ENCODE measurements at places on chromosomes 12 and 14.

- no peak for DNase-seq
Measured at GRCh38 chr12:3416159-3416558, 74.8 kb upstream of the PRMT8 start.

DNA sequence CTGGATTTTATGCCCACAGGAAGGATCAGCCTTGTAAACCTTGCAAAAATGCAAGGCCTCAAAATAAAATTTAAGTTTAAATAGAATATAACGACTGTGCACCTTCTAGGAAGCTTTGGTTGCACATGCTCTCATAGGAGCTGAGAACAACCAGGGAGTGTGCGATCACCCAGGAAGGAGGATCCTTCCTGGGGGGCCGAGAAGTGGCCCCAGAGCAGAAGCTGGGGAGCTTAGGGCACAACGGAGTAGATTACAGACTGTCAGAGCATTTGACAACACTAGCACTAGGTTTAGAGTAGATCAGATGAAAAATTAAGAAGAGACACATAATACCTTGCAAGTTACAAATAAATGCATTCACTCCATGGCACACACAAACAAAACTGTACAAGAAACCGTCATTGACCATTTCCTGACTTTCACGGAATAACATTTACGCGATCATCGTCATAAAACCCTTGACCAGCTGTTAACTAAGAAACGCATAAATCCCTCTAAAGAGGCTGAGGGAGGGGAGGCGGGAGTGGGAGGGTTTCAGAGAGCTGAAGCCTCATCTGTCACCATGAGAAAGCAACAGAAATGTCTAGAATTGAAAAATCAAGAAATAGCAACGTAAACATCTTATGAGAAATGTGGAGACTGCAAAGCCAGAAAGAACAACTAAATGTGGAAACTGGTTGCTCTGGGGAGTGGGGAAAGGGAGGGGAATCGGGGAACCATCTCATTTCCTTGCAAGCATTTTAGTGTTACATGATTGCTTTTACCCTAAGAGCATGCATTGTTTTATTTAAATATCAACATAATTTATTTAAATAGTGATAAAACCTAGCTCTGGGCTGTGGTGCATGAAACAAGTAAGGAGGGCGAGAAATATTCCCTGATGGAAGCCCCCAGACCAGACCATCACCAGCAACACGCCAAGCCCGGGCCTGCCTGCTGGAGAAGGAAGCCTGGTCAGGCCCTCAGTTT lies 13.1 kb upstream of the CCDC85C start:
- DNase-seq: no peak

- no peak for DNase-seq
Measured at GRCh38 chr12:51863363-51863932, 14.9 kb upstream of the FIGNL2 start.

GRCh38 chr14:68074765-68075381 lies 255.3 kb downstream of the RAD51B start:
- DNase-seq: no peak

DNA sequence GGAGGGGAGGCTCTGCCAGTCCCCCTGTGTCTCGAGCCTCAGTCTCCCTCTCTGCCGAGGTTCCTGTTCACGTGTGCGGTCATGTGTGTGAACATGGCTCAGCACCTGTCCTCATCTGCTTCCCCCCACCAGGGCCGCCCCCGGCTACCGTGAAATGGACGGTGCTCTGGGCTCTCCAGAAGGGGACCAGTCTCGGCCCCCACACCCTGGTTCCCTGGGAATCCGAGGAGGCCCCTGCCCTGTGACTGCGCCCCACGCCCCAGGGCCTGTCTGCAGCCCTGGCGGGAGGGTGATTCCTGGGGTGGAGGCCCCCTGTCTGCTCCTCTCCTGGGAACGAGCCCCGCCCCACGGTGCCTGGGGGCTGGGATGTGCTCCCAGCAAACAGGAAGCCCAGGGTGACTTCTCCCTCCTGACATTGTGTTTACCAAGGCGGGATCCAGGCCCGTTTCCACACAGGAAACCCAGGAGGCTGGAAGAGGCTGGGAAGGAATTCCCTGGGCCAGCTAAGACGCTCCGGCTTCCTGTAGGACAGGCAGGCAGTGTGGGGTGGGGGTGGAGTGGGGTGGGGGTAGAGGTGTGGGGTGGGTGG lies 46.6 kb downstream of the KIF26A start:
- DNase-seq: no peak

DNA sequence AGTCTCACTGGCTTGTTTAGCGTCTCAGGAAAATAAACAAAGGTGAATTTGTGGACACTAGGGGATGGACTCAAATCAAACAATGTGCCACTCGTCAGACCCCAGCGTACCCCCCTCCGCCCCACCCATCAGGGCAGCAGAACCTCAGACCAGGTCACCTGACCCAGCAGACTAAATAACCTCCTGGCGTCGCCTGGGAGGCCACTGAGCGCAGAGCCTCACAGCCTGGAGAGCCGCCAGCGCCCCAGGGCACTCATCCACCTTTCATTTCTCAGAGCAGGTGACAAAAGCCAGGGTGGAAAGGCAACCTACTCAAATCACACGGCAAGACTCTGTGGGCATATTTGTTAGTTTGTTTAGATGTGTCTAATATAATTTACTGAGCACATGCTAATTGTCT lies 100.9 kb downstream of the DICER1 start:
- DNase-seq: no peak

GRCh38 chr12:111249018-111249370 lies 119.9 kb downstream of the PHETA1 start:
- DNase-seq: no peak

GRCh38 chr12:50984586-50985298 lies 32.4 kb downstream of the HIGD1C start:
- DNase-seq: no peak

GRCh38 chr12:27221625-27222387 lies 22.3 kb upstream of the STK38L start:
- no peak for DNase-seq

DNA sequence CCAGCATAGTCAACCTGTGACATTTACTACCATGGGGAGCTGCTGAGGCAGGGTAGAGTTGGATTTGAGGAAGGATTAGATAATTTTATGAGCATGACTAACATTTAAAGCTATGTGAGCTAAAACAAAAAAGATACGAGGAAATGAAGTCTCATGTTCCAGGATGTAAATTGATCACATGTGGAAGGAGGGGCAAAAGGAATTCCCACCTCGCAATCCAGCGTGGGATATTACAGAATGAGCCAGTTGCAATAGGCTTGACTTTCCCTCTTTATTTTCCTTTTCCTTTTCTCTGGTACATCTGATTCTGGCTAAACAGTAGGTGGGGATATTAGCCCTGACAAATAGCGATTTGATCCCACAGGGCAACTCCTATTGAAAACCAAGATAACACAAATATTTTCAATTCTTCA lies 214.9 kb upstream of the HMGA2 start:
- no peak for DNase-seq

DNA sequence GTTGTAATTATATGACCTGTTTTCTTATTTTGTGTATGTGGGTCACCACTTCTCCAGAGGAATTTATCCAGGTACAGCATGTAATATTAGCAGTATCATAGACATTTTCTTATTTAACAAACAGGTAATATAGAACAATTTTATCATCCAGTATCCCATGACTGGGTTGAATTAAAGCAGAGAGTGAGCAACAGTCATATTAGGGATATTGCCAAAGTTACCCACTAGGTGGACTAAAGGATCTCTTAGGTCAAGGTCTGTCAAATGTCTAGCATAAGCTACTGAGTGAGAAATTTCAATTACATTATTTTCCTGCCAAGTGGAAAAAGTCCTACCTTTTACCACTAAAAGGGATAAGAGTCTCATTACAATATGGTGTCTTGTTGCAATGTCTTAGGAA lies 62.1 kb upstream of the TRIM9 start:
- no peak for DNase-seq

DNA sequence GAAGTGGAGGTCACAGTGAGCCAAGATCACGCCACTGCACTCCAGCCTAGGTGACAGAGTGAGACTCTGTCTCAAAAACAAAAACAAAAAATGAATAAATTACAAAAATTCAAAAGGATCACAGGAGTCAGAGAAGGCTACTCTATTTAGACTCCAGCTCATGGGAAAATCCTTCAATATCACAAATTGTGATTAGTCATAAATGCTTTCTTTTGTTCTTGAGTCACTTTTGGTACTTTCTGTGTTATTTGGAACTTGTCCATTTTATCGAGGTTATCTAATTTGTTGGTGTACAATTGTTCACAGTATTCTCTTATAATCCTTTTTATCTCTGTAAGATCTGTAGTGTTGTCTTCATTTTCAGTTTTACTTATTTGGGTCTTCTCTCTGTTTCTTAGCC lies 18.9 kb downstream of the ALDH2 start:
- no peak for DNase-seq

DNA sequence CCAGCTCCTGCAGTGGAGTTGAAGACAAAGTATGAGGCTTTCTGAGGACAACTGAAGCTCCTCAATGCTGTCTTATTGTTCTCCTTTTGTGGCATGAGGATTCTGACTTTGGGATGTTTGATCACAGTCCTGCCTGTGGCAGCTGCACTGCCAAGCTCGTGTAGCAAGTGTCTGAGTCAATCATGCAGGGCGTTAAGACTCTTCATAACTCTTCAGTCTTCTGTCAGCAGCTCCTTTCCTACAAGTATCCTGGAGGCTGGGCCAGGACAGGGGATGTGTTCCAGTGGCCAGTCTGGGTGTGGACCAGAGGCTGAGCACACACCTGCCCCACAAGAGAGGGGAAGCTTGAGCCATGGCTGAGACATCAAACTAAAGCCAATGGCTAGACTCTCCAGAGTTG lies 94.3 kb downstream of the PELI2 start:
- DNase-seq: no peak

DNA sequence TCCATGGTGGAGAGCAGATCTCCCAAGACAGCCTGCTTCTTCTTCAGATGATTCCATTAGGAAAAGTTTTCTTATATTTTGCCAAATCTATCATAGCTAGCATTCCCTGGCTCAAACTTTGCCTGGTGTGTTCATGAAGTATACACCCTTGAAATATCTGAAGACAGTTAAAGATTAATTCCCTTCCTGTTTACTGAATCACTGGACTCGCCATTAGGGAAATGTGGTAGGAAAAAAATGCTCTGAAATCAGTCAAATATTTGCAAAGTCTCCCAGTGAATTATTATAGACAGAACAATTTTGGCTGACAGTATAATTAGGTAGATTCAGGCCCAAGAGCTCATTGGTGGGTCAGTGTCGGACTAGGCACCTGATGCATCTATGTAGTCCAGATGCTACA lies 86.5 kb downstream of the PDZRN4 start:
- no peak for DNase-seq

DNA sequence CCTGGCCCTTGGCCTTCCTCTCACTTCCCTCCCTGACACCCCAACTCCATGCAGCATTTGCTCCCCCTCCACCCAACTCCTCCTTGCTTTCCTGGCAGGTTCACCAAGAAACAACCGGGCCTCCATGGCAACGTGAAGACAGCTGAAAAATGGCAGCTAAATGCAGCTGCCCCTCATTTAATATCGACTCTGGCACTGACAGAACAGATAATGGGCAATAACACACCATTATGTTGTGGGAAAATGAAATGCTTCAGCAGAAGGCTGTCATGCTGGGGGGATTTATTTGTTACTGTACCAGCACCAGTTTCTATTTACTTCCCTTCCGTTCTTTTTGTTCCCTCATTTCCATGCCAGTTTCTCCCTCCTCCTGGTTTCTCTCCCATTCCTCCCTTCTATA lies 440.8 kb downstream of the NRXN3 start:
- DNase-seq: no peak

GRCh38 chr14:26381405-26381804 lies 216.4 kb downstream of the NOVA1 start:
- DNase-seq: no peak

- no peak for DNase-seq
Measured at GRCh38 chr14:87076922-87077321, 916.1 kb downstream of the GALC start.

DNA sequence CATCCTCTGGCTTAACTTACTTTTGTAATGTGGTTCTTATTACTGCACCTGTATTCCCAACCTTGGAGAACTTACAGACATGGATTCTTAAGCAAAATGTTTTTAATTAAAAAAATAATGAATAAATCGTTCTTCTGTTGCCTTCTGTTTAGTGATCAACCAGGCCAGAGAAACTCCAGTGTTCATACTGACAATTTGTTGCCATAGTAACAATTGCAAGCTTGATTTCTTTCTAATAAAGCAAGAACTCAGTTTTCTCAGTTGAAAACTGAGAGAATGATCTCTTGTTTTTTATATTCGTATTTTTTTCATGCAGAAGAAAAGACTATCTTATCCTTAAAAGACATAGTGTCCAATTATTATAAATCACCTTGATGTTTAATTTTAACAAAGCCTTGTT lies 106.5 kb upstream of the LMNTD1 start:
- no peak for DNase-seq

GRCh38 chr12:53147653-53148052 lies 32.9 kb upstream of the ZNF740 start:
- DNase-seq: no peak

DNA sequence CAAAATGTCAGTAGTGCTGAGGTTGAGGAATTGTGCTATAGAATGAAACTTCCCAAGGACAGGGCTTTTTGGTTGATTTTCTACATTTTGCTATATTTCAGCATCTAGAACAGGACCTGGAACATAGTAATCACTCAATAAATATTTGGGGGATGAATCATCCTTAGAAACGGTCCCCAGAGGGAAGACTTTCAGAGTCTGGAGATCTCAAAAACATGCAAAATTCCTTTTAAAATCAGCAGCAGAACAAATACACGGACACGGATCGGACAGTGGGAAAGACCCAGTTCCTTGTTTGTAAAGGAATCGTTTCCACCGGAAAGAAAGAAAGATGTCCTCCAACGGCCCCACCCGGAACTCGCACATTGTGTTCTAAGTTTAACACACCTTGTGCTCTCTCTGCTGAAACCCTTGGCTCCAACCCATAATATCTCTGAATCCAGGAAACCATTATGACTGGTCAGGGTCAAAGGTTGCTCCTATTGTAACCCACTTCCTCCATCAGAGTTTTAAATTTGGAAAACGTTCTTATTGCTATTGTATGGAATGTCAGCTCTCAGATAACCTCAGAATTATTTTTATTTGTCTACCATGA lies 617.2 kb downstream of the MED13L start:
- no peak for DNase-seq

- DNase-seq: no peak
Measured at GRCh38 chr14:68550338-68550715, 242.5 kb downstream of the ZFP36L1 start.

DNA sequence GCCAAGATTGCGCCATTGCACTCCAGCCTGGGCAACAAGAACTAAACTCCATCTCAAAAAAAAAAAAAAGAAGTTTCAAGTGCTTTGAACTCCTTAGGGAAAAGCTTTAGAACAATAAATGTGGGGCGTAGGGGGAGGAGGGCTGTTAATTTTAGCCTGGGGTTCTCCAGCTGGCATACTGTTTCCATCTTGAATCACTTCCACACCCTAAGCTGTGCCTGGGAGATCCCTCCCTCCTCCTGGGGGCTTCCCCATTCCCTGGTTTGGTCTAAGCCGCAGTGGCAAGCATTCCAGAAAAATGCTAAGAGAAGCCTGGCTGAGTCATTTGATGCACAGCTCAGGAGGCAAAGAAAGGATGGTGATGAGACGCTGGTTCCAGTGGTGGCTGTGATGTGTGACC lies 2.3 kb upstream of the ZNF384 start:
- no peak for DNase-seq

- DNase-seq: no peak
Measured at GRCh38 chr14:32823706-32824105, 115.0 kb upstream of the NPAS3 start.
